ENCODE measurements at places on chromosomes 7 and 10.

DNA sequence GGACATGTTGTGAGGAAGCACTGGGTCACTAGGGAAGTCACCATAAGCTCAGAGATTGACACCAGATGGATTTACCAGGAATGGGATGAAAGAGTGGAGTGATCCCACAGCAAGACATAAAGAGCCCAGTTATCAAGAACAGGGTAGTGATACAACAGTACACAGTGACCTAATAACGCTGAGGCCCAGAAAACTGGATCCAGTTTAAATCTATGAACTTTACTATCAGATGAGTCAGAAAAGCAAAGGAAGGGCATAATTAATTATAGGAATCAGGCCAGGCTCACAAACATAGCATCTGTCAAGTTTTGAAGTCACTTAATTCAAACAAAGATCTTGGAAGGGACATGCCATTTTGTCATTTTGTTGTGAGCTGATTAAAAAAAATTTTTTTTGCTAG lies 73.5 kb downstream of the LRRN3 start:
- no peak for DNase-seq

DNA sequence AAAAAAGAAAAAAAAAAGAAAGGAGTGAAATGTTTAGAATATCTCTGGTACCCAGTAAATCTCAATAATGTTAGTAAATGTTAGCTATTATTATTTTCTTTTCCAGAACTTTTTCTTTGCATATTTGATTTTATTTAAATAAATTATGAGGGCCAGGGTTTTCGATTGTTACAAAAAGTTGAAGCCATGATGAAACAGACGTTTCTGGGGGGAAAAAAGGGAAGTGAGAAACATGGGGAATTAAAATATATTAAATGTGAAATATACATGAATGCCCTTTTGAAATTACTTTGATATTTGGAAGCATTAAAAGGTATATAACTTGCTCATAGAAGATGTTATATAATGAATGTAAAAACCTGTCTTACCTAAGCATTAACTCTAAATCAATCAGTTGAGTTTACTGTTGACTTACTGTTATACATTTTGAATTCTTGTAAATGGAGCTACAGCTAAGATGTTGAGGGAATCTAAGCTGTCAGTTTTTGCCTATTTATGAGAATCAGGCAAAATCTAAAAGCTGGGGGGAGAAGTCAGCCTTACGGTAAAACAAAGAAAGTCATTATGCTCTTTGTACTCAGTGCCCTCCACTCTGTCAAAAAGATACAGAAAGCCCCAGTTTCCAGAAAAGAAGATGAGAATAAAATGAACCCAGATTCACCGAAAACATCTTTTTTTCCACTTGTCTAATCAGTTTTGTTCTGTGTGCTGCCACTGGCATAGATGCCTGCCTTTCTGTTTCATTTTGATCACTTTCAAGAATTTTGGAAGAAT lies 30.0 kb upstream of the KDM7A start:
- DNase-seq = no peak

DNA sequence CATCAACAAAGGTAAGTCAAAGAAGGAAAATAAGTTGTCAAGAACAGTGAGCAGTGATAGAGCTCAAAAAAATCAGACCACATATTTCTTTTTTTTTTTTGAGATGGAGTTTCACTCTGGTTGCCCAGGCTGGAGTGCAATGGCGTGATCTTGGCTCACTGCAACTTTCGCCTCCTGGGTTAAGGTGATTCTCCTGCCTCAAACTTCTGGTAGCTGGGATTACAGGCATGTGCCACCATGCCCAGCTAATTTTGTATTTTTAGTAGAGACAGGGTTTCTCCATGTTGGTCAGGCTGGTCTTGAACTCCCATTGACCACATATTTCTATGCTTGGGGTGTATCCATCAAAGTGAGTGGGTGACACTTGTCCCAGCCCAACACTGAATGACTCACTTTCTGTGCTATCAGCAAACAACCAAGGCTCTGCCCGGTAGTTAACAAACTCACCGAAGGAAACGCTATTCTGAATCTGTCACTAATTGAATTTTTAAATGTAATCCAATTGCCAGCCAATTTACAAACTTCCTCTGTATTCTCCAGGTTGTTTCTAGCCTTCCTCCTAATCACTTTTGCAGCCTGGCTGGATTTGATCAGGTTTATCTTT lies 19.6 kb upstream of the SMNDC1 start:
- no peak for DNase-seq

DNA sequence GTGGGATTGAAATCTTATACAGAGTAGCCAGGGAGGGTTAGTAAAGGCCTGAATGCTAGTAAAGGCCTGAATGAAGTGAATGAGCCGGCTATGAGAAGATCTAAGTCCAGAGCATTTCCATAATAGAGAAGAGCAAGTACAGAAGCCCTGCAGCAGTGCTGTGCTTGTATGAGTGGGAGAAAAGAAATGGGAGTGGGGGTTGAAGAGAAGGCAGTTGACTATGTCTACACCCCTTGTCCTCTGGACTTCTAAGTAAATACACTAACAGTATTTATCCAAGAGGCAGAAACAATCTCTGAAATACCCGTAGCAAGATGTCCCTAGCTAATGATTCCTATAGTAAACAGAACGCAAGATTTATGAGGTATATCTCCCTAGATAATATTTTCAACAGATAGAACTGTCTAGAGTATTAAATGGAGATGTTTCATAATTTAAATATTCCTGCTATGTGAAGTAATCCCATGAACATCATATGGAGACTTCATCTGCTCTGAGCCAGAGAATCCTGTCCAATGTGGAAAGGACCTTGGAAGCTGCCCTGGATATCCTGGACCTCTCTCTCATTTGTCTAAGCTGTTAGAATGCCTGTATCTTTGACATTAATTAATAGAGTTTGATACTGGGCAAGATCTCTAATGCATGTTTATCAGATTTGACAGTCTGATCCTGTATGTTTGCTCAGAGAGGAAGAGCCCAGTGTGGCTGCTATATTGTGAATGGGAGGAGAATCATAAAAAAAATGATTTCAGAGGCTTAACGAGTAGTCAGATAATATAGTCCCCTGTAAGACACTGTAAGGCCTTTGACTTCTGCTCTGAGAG lies 171.6 kb downstream of the LRRN3 start:
- no peak for DNase-seq

- DNase-seq = no peak
Measured at GRCh38 chr7:38465956-38466355, 165.2 kb downstream of the AMPH start.

- no peak for DNase-seq
Measured at GRCh38 chr10:90430186-90430585, 427.7 kb downstream of the HTR7 start.

- DNase-seq = no peak
Measured at GRCh38 chr10:73233883-73234282, 13.2 kb downstream of the DNAJC9 start.

- no peak for DNase-seq
Measured at GRCh38 chr10:112230325-112230988, 46.9 kb upstream of the GPAM start.

- DNase-seq = no peak
Measured at GRCh38 chr7:122350701-122351100, 46.2 kb upstream of the FEZF1 start.

GRCh38 chr10:133176546-133176945 lies 16.5 kb downstream of the KNDC1 start:
- peak; percentile 54 for DNase-seq

- DNase-seq = no peak
Measured at GRCh38 chr7:1544178-1544895, 11.7 kb downstream of the TMEM184A start.

GRCh38 chr10:106919871-106920282 lies 244.6 kb downstream of the SORCS1 start:
- no peak for DNase-seq

- no peak for DNase-seq
Measured at GRCh38 chr7:28542410-28542809, 130.1 kb downstream of the CREB5 start.

GRCh38 chr10:110772454-110773025 lies 99.2 kb upstream of the PDCD4 start:
- no peak for DNase-seq

GRCh38 chr7:118311121-118311836 lies 86.8 kb downstream of the ANKRD7 start:
- DNase-seq = no peak

DNA sequence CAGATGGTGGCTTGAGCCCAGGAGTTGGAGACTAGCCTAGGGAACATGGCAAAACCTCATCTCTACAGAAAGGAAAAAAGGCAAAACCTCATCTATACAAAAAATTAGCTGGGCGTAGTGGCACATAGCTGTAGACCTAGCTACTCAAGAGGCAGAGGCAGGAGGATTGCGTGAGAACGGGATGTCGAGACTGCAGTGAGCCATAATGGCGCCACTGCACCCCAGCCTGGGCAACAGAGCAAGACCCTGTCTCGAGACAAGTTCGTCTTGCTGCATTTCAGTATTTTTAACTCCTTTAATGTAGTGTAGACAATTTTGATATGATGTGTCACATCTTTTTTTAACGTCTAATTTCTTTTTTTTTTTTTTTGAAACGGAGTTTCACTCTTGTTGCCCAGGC lies 31.4 kb upstream of the KMT2C start:
- no peak for DNase-seq

- no peak for DNase-seq
Measured at GRCh38 chr7:36070230-36070629, 82.8 kb upstream of the EEPD1 start.

GRCh38 chr7:153327683-153328082 lies 568.1 kb downstream of the ACTR3B start:
- no peak for DNase-seq

DNA sequence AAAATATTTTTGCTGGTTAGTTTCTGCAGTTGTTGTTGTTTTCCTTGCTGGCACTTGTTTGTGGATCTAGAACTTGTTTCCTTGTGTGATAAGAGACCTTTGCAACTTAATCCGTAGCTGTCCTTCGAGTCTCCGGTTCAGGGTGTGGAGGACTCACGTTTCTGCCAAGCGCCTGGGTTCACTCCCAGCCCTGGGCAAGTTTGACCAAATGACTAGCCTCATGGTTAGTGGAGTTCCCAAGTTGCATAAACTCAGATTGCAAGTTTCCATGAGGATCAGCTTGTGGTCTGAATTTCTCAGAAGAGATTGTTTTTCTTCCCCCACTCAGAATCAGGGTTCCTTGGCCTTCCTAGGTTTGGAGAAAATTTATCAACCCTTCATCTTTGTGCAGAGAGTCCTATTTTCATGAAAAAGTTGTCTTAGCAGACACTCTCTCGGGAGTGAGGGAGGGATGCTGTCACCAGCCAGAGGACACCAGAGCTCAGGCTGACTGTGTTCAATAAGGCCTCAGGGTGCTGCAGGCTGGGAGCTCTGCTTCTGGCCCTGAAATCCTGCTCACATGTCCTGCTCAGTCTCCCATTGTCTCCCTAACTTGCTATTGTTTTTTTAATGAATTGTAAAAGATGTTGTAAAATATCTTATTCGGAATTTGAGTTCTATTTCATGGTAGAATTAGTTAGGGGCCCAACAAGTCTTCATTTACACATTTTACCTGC lies 377.7 kb upstream of the KLF6 start:
- no peak for DNase-seq

DNA sequence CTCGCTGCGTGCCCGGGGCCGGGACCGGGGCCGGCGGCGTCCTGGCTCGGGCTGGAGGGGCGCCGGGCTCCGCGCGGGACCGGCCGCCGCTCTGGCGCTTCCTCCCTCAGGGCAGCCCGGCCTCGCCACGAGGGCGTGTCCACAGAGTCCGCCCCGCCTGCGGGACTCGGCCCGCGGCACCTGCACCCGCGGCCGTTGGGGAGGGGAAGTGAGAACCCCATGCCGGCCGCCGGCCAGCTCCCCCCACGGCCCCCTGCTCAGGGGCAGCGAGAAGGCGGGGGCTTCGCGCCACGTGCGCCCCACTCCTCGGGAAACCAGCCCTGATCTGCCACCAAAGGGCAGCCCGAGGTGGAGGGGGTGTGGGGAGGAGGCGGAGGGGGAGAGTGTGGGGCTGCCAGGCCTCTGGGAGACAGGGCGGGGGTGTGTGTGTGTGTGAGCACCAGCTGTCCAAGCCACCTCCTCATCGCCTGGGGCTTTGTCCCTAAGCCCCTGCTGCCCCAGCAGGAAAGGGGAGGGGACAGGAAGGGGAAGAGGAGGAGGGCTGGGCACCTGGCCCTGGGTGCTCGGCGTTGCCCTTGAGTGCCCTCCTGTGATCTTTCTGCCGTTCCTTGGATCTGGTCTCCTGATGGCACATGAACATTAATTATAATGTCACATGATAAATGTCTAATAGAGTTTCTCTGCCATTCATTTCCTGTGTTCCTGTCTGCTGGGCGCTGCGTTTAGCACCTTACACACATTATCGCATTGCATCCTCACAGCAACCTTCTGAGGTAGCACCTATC lies at the start of gene PIK3AP1:
Gene PIK3AP1, minus strand, starts transcription at position 93 of the 785 bp plus-strand sequence. CDS start 120 bp downstream, outside the sequence.
- DNase-seq = peak; percentile 13

- no peak for DNase-seq
Measured at GRCh38 chr10:3955493-3955892, 170.5 kb upstream of the KLF6 start.

DNA sequence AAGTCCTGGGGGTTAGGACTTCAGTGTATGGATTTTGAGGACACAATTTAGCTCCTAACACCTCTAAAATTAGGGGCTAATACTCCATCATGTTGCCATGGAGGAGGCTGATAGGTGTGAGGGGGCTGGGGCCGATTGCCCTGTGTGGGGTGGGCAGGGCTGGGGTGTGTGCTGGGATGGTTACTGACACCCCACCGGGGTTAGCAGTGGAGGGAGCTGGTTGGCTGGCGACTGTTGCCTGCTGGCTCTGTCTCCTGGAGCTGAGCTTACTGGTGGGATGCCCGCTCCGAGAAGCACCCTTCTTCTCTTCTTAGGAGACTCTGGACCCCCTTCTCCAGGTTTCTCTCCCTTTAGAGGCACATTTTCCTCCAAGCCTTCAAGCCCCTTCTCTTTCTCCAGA lies 22.2 kb upstream of the SH2D4B start:
- DNase-seq = no peak

DNA sequence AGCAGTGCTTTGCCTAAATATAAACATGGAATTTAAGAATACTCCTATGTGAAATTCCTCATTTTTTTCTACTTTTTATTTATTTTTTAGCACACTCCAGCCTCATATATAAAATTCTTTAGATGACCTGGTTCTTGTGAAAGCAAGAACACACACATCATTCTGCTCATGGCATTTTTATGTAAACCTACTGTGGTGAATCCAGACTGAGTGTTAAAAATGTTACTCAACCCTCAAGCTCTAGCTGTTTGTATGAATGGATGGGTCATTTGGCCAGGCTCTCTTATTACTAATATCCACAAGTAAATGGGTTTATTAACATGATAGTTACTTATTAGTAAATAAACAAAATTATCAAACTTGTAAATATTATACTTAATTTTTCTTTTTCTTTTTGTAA lies 551.7 kb upstream of the LRRN3 start:
- no peak for DNase-seq

DNA sequence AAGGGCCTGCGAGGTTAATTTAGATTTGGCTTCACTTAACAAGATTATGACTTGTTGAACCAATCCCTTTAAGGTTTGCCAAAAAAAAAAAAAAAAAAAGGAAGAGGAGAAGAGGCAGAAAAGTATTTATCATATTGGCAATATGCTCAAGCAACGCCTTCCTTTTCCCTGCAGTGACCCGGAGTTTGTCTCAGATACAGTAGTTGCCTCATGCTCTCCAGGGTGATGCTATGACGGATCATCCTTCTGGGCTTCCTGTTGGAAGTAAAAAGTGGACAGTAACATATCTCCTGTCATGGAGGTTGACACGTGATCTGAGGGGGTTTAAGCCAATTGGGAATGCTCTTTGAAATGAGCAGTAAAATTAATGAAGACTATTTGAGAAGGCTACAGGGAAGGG lies 117.3 kb downstream of the BMPER start:
- DNase-seq = no peak

- no peak for DNase-seq
Measured at GRCh38 chr7:44769776-44770294, 21.2 kb downstream of the ZMIZ2 start.

GRCh38 chr10:112913255-112913654 lies 36.8 kb upstream of the TCF7L2 start:
- no peak for DNase-seq

Data from posterior cingulate gyrus (tissue), 11 donors.